ENCODE measurements at places on chromosomes 7 and 10. TPM values are rescaled to one million over a fixed set of nuclear protein-coding genes. Genes with fewer than 3 reads are reported as not detected.

The TBXAS1 gene
- total RNA-seq: 7.2 TPM

The CAMK2B gene
- total RNA-seq: 0.27 TPM

The MAP3K8 gene
- total RNA-seq: 59.2 TPM

The SLC29A3 gene
- total RNA-seq: 2.7 TPM

The LYZL1 gene
- not detected for total RNA-seq

The ELFN1 gene
- 0.10 TPM for total RNA-seq

The CYP26C1 gene
- not detected for total RNA-seq

The TMEM229A gene
- total RNA-seq: not detected

The OPN4 gene
- not detected for total RNA-seq

The PDGFA gene
- total RNA-seq: 3.3 TPM

The HOXA13 gene
- total RNA-seq: not detected

The NEURL1 gene
- total RNA-seq: 2.3 TPM

The TAS2R4 gene
- 1.3 TPM for total RNA-seq

The TRIM74 gene
- total RNA-seq: 2.6 TPM

The MRC1 gene
- not detected for total RNA-seq

The CUZD1 gene
- total RNA-seq: 3.0 TPM

The GHRHR gene
- not detected for total RNA-seq

The CHN2 gene
- 0.74 TPM for total RNA-seq

The ASZ1 gene
- not detected for total RNA-seq

The AGBL3 gene
- 2.2 TPM for total RNA-seq

The CYP2C8 gene
- total RNA-seq: 0.22 TPM

The FGL2 gene
- total RNA-seq: 4.4 TPM

The LRRD1 gene
- total RNA-seq: not detected

The PRRT4 gene
- total RNA-seq: not detected

The HOXA6 gene
- total RNA-seq: not detected

The MTPN gene
- 119 TPM for total RNA-seq

Data from T-helper 1 cell treated with Interleukin-12 subunit alpha and Interleukin-12 subunit beta and Interleukin-4 antibody, amounts not matched to agents 30 ng/mL and 1 ng/mL, for 36 hours (primary cell).